Spleen (tissue), 13 donors: ENCODE measurements at places on chromosomes 4 and X. TPM values are rescaled to one million over a fixed set of nuclear protein-coding genes. Genes with fewer than 3 reads are reported as not detected.
A peak's percentile ranks its signal among the peaks of the same experiment; 100 is the strongest.

Gene TMPRSS11D
- total RNA-seq, result not detected

Gene GLOD5
- total RNA-seq, result not detected

Gene ETDB
- not detected for total RNA-seq

Gene FNIP2
- total RNA-seq, result 25.0 TPM

Gene KLHL34
- total RNA-seq, result 0.26 TPM

Gene MPC1L
- total RNA-seq, result not detected

Gene MTTP
- total RNA-seq, result 0.07 TPM

Gene KLF8
- total RNA-seq, result 12.0 TPM

Gene TEX13B
- not detected for total RNA-seq

Gene SMIM10
- total RNA-seq, result 6.5 TPM

- no peak overlapping the region for H3K27ac ChIP-seq
- peaks cover 4% of the 10 kb centered on the region for H3K4me1 ChIP-seq
- H3K27me3 ChIP-seq, result no peaks in the 10 kb centered on the region
- no peak overlapping the region for H3K4me3 ChIP-seq
Observed at GRCh38 chr4:145541346-145541745, 59.7 kb downstream of the SMAD1 start.

GRCh38 chrX:74420196-74421035, 877 bp upstream of the SLC16A2 start:
- H3K36me3 ChIP-seq, result no peaks in the 10 kb centered on the region
- H3K27me3 ChIP-seq, result peaks cover 10% of the 10 kb centered on the region
- DNase-seq, result peak; percentile 82
- peak overlapping the region; percentile 68 for H3K4me3 ChIP-seq
- H3K27ac ChIP-seq, result peak overlapping the region; percentile 75

- H3K27ac ChIP-seq, result no peak overlapping the region
Observed at GRCh38 chr4:12359420-12359819, 930.7 kb upstream of the HS3ST1 start.

DNA sequence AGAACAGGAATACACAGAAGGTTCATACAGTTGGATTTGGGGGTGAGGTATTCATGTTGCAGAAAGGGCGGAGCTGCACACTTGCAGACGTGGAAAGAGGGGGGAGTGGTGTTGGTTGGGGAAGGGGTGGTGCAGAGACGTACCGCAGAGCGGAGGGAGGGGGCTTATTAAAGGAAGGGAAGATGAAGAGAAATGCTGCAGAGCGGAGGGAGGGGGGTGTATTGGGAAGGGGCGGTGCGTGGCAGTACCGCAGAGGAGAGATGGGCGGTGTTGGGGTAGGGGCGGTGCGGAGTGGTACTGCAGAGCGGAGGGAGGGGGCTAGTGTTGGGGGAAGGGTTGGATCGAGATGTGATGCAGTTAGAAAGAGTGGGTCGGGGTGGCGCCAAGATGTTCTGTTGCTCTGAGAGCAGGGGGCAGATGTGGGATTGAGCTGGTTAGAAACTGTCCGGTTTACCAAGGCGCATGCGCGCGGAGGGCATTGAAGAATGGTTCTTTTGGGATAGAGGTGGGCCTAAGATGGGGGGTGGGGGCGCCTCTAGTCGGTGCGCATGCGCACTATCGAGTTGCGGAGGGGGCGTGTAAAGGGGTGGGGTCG, 900 bp downstream of the TRO start:
- H3K27ac ChIP-seq, result no peak overlapping the region
- H3K4me1 ChIP-seq, result no peaks in the 10 kb centered on the region
- peaks cover 7% of the 10 kb centered on the region for H3K27me3 ChIP-seq
- no peaks in the 10 kb centered on the region for H3K36me3 ChIP-seq

- no peaks in the 10 kb centered on the region for H3K4me1 ChIP-seq
- H3K4me3 ChIP-seq, result no peak overlapping the region
- no peak for DNase-seq
- H3K27me3 ChIP-seq, result peaks cover 7% of the 10 kb centered on the region
- H3K27ac ChIP-seq, result no peak overlapping the region
- no peaks in the 10 kb centered on the region for H3K36me3 ChIP-seq
Observed at GRCh38 chrX:8960957-8961468, 72.9 kb downstream of the FAM9B start.

DNA sequence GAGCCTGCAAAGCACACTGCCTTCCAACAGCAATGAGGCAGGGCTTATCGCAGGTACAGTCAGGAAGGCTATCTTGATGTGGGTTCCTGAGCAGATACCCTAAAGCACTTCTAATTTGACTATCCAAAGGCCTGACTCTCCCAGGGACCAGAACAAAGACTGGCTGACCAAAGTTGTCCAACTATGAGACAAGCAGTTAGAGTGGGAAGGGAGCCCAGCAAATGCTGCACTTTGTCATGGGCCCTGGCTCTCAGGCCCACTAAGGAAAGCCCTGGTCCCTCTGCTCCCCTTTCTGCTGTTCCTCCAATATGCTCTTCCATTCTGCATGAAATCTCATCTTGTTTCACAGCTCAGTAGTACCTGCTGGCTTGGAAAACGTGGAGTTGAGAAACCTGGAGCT, 391.0 kb downstream of the RAB28 start:
- H3K27ac ChIP-seq, result no peak overlapping the region
- H3K36me3 ChIP-seq, result no peaks in the 10 kb centered on the region
- no peak for DNase-seq
- H3K27me3 ChIP-seq, result no peaks in the 10 kb centered on the region
- H3K4me3 ChIP-seq, result no peak overlapping the region

DNA sequence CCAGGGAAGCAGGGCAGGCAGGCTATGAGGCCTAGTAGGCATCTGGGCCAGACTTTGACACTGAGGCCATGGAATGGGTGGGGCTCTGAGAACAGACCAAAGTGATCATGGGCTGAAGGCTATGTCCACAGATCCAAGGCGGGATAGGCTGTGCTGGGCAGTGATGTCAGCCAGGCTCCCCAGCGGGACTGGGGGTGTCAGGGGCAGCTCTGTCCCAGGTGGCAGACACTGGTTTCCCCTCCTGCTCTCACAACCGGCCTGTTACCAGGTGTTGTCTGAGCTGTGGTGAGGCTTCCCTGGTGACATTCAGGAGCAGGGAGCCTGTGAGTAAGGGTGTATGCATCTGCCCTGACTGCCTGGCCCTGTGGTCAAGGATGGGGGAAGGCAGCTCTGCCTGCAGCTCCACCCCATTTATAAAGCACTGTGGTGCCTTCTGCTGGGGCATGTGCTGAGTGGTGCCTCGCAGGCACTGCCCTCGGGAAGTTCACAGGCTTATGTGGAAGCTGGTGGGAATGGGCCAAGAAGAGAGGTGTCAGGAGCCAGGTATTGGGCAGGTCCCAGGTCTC, 2.9 kb downstream of the IL9R start:
- no peak overlapping the region for H3K27ac ChIP-seq
- H3K27me3 ChIP-seq, result no peaks in the 10 kb centered on the region
- DNase-seq, result no peak
- no peaks in the 10 kb centered on the region for H3K4me1 ChIP-seq
- no peak overlapping the region for H3K4me3 ChIP-seq
- H3K36me3 ChIP-seq, result no peaks in the 10 kb centered on the region

GRCh38 chrX:102063445-102064074, 61.9 kb upstream of the TCEAL2 start:
- H3K27ac ChIP-seq, result no peak overlapping the region
- H3K36me3 ChIP-seq, result no peaks in the 10 kb centered on the region
- H3K4me1 ChIP-seq, result no peaks in the 10 kb centered on the region
- DNase-seq, result no peak

GRCh38 chr4:968221-968620, 5.1 kb downstream of the DGKQ start:
- peaks cover 13% of the 10 kb centered on the region for H3K27me3 ChIP-seq
- H3K4me3 ChIP-seq, result no peak overlapping the region
- H3K4me1 ChIP-seq, result peaks cover 13% of the 10 kb centered on the region
- H3K36me3 ChIP-seq, result peaks cover 32% of the 10 kb centered on the region

GRCh38 chr4:123050018-123050417, 127.6 kb upstream of the NUDT6 start:
- no peak for DNase-seq
- H3K27ac ChIP-seq, result no peak overlapping the region
- H3K4me3 ChIP-seq, result no peak overlapping the region
- H3K4me1 ChIP-seq, result no peaks in the 10 kb centered on the region

- H3K4me1 ChIP-seq, result no peaks in the 10 kb centered on the region
- H3K27ac ChIP-seq, result no peak overlapping the region
- no peak for DNase-seq
- no peak overlapping the region for H3K4me3 ChIP-seq
- no peaks in the 10 kb centered on the region for H3K27me3 ChIP-seq
Observed at GRCh38 chr4:80446664-80447063, 111.1 kb downstream of the CFAP299 start.

GRCh38 chr4:1959104-1959384, 49.7 kb downstream of the NELFA start:
- no peaks in the 10 kb centered on the region for H3K4me1 ChIP-seq
- H3K27ac ChIP-seq, result no peak overlapping the region
- H3K27me3 ChIP-seq, result no peaks in the 10 kb centered on the region
- no peak overlapping the region for H3K4me3 ChIP-seq
- H3K36me3 ChIP-seq, result peaks cover 83% of the 10 kb centered on the region

- no peaks in the 10 kb centered on the region for H3K36me3 ChIP-seq
- peak; percentile 65 for DNase-seq
- H3K4me3 ChIP-seq, result no peak overlapping the region
Observed at GRCh38 chr4:6901669-6902317, 7.8 kb upstream of the TBC1D14 start.

GRCh38 chrX:7690842-7691241, 152.1 kb upstream of the VCX start:
- no peak overlapping the region for H3K4me3 ChIP-seq
- no peaks in the 10 kb centered on the region for H3K4me1 ChIP-seq
- H3K36me3 ChIP-seq, result no peaks in the 10 kb centered on the region

DNA sequence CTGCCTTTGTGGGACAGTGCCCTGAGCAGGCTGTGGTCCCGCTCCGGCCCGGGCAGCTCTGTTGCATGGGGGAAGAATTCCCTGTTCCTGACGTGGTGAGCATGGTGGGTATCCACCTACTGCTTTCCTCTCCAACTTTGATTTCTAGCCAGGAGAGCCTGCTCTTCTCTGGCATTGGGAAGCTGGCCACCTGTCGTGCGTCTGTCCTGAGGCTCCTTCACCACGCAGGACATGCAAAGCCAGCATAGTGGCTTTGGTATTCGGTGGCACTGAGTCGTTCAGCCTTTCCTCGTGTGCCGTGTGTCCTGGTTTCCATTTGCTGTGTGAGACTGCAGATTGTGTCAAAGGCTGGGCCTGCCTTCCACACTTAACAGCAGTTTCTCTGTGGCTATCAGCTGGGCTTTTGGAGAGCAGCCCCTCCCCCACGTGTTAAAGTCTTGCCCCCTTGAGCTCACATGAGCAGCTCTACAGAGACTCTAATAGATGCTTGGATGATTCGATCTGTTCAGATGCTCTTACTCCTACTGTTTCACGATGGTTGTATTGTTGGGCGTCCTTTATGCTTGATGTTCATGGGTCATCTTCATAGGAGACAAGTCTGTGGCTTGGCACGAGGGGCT, 46.3 kb upstream of the CLCN4 start:
- no peaks in the 10 kb centered on the region for H3K27me3 ChIP-seq
- no peak overlapping the region for H3K4me3 ChIP-seq
- peaks cover 26% of the 10 kb centered on the region for H3K4me1 ChIP-seq
- no peak for DNase-seq
- H3K27ac ChIP-seq, result peak overlapping the region; percentile 76
- no peaks in the 10 kb centered on the region for H3K36me3 ChIP-seq

- H3K4me1 ChIP-seq, result no peaks in the 10 kb centered on the region
- DNase-seq, result no peak
- no peaks in the 10 kb centered on the region for H3K36me3 ChIP-seq
- H3K27ac ChIP-seq, result no peak overlapping the region
- H3K4me3 ChIP-seq, result no peak overlapping the region
Observed at GRCh38 chr4:84894621-84895020, 71.9 kb downstream of the WDFY3 start.

DNA sequence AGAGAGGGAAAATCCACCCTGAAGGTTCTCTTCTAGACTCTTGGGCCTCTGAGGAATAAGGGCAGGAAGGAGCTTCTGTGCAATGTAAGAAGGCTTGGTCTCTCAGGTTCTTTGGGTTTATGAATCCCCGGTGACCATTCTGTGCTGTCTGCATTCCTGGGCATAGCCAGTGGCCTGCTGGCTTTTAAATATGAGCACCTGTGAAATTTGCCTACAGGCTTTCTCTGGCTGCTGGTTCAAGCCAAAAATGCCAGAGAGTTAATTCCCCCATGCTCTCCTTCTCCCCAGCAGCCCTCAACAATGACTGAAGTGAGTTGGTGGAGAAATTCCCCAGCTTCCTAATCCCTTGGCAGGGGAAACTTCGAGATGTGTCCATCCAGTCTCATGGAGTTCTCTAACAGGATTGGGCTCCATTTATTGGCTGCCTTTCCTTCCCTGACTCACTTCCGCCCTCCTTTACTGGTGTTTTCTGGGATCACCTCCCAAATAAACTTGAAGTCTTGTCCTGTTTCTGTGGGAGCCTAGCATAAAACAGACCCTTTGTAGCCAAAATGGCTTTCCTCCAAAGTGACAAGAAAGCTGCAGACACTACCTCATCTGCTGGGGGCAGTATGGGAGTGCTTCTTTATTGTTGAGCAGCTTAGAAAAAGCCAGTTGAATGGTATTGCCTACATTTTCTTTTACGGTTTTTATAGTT, 179.4 kb upstream of the CASK start:
- no peak for DNase-seq
- H3K4me3 ChIP-seq, result no peak overlapping the region
- no peaks in the 10 kb centered on the region for H3K36me3 ChIP-seq
- no peaks in the 10 kb centered on the region for H3K27me3 ChIP-seq

DNA sequence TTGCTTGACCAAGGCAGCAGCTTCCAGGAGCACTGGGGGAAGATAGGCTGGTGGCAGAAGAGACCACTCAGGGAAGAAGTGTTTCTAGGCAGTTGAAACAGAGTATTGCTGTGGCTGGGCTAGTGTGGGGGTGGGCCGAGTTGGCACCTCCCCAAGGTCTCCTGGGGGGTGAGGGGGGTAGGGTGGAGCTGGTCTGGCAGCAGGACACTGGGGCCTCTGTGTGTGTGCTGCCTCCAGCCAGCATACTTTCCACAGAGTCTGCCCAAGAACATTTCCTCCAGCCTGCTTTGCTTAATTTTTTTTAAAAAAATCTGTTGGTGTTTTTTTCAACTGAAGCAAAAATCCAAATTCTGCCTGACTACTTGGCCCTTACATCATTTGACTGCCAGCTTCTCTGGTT, 4.0 kb downstream of the ITIH6 start:
- no peak for DNase-seq
- H3K4me3 ChIP-seq, result no peak overlapping the region
- H3K27me3 ChIP-seq, result no peaks in the 10 kb centered on the region
- no peaks in the 10 kb centered on the region for H3K4me1 ChIP-seq
- H3K36me3 ChIP-seq, result no peaks in the 10 kb centered on the region

DNA sequence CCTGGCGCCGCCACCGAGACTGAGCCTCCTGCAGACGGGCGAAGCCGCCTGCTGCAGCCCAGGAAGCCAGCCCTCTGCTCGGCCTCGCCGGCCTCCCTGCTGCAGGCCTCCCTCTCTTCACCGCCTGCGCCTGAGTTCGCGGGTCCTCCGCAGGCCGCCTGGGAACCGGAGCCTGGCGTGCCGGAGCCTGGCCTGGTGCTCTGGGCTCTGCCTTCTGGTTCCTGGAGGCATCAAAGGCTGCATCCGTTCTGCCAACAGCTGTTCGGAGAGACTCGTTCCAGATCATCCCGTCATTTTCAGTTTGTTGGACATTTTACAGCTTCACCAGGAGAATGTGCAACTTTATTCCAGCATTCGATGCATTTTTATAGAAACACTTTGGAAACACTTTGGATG, 178.0 kb downstream of the DCLK2 start:
- no peak overlapping the region for H3K4me3 ChIP-seq
- H3K27me3 ChIP-seq, result no peaks in the 10 kb centered on the region
- no peaks in the 10 kb centered on the region for H3K36me3 ChIP-seq
